ENCODE measurements at places on chromosomes 12 and 14. TPM values are rescaled to one million over a fixed set of nuclear protein-coding genes. Genes with fewer than 3 reads are reported as not detected.

GRIP1 gene
- total RNA-seq: 13.3 TPM

KLRB1 gene
- total RNA-seq: not detected

DCP1B gene
- total RNA-seq: 23.5 TPM

GRCh38 chr12:112762753-112763152 is 28.8 kb upstream of the RPH3A start:
- no peak for DNase-seq
- H3K4me1 ChIP-seq: no peaks in the 10 kb centered on the region
- H3K4me3 ChIP-seq: no peak overlapping the region
- H3K27ac ChIP-seq: no peak overlapping the region
- no peaks in the 10 kb centered on the region for H3K27me3 ChIP-seq

- no peak overlapping the region for H3K4me3 ChIP-seq
- H3K27ac ChIP-seq: no peak overlapping the region
- H3K36me3 ChIP-seq: no peaks in the 10 kb centered on the region
- no peaks in the 10 kb centered on the region for H3K27me3 ChIP-seq
Measured at GRCh38 chr14:49954171-49954631, 61.3 kb downstream of the ARF6 start.

Measured in esophagus muscularis mucosa (tissue), 4 donors.